ENCODE measurements at places on chromosomes 6 and 20.

- peak; percentile 2 for DNase-seq
Measured at GRCh38 chr6:50657513-50657912, 55.8 kb upstream of the TFAP2D start.

GRCh38 chr6:136647363-136647852 is 97.2 kb upstream of the MAP7 start:
- peak; percentile 86 for DNase-seq

DNA sequence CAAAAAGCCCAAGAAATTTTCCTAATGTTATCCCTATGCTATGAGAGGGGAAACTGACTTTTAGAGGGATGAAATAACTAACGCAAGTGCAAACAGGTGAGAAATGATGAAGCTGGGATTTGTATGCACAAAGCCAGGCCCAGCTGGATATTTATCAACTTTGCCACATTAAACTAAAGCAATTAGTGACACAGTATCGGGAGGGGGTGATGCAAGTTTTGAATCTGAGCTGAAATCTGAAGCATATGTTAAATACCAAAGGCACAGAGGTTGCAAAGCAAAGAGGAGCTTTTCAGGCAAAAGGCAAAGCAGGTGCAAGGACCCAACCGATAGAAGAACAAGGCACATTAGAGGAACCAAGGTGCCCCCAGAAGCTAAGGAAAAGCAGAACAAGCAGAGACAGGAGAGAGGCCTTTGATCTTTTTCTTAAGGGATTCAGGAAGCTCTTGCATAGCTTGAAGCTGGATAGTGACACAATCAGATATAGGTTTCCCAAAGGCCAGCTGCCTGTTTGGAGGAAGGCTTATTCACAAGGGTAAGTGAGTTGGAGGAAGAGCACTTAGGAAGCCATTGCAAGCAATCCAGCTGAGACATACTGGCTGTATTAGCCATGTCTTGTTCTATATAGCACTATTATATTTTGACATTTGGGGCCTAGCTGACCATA is 207.5 kb downstream of the HIVEP2 start:
- peak; percentile 85 for DNase-seq

DNA sequence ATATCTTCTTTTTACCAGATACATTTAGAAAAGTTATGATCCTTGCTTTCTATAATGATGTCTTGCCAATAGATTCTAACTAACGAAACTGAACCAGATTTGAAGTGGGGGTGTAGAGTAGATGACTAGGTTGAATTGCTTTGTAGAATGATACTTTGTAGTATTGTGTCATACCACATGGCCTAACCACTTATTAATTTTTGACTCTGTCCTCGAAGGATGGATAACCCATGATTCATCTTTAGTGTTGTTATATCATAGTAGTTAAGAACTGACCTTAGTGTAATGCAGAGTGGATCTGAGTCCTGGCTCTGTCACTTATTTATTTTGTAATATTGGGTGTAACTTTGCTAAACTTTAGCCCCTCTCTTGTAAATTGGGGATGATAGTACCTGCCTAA is 4.5 kb downstream of the PHF3 start:
- DNase-seq = peak; percentile 77

DNA sequence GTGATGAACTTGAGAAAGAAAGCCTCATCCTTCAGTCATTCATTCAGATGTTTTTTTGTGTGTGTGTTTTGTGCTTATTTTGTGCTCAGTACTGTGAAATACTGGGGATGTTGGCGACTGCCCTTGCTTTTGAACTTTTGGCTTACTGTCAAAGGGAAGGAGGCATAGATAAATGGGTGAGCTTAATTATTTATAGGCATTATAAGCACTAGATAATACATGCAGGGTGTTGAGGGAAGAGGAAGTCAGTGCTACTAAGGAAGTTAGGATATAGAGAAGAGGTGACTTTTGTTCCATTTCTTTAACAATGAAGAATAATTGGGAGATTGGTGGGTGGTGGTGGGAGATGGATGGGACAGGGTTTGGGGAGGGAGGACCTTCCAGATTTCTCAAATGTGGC is 23.6 kb downstream of the XRN2 start:
- DNase-seq = no peak

- no peak for DNase-seq
Measured at GRCh38 chr20:63191400-63191799, 24.5 kb downstream of the YTHDF1 start.

DNA sequence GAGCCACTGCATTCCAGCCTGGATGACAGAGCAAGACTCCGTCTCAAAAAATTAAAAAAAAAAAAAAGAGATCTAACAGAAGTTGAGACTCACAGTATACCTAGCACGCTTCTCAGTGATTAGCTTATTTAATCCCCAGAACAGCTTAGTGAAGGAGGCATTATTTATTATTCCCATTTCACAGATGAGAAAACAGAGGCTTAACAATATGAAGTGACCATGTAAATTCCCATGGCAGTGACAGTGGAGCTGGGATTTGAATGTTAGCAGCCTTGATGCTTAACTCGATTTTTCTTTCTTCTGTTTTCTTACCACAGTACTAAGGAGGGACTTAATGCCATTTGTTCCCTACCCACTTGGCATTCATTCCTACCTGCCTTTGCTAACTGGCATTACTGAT is 89.9 kb upstream of the ZNF217 start:
- DNase-seq = no peak

GRCh38 chr6:141764388-141764787 is 368.3 kb upstream of the GJE1 start:
- DNase-seq = peak; percentile 27

- DNase-seq = no peak
Measured at GRCh38 chr6:32267035-32267434, 43.2 kb upstream of the NOTCH4 start.

DNA sequence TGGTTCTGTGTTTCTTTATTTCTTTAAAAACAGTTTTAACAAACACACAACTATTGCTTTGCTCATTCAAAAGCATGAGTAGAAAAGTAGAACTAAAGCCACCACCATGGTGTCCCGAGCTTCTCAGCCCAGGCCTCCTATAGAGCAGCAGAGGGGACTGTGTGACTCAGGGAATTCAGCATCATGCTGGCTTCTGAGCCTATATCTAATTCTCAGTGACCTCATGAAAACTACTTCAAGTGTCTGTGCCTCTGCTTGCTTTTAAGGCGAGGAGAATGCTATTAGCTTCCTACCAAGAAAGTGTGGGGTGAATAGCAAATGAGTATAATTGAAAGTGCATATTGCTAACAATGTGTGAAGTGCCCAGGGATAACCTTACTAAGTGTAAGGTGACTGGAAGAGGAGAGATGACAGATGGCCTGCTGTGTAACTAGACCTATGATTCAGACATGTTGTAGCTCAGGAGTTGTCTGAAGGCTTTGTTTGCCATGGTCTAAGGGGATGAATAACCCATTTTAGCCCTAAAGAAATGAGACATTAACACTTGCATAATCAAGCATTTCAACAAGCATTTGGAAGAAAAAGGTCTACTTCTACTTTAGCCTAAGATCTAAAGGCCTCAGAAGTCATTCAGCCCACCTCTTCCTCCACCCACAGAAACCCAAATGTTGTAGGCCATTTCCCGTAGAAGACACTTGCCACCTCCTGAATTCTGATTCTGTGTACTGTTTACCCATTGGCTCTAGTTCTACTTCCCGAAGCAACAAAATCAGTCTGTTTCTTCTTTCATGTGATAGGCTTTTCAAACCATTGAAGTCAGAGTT is 121.5 kb upstream of the ARG1 start:
- no peak for DNase-seq

DNA sequence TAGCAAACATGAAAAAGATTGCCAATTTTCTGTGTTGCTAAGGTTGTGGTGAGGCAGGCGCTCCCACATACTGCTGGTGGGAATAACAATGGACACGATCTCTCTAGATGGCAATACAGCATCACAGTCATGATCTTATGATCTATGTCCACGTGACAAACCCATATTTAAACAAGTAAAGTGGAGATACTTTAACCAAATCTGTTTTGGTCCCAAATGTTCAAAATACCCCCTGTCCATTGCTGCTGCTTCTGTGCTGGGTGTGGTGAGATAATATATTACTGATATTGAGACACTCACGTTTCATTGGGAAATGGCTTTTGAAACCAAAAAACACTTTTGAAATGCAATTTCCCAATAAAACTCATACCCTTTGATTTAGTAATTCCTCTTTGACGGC is 23.0 kb downstream of the SIRPD start:
- no peak for DNase-seq

- no peak for DNase-seq
Measured at GRCh38 chr6:158910484-158911440, 89.2 kb downstream of the RSPH3 start.

- no peak for DNase-seq
Measured at GRCh38 chr6:52976591-52977035, 18.5 kb downstream of the GSTA4 start.

DNA sequence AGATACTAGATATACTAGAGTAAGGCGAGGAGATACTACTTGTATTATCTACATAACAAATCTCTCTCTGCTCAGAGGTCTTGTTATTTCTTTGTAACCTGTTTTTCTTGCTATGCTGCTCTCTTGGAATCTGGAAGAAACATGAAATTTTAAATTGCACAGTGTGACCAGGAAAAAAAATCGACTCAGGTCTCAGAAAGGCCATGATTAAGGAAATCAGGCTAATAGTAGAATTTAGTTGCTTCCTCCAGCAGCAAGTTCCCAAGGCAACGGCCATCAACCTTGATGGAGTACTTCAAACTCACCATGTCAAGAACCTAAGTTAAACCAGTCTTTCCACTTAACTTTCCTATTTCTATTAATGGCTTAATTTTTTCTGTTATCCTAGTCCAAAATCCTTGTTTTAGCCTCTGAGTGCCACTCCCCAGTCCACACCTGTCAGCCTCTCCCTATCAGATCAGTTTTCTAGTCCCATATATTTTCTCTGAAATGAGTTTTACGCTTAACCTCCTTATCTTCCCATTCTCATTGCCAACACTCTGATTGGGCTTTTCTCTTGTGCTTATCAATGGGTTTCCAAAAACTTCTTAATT is 87.7 kb upstream of the BEND3 start:
- no peak for DNase-seq

GRCh38 chr20:40262219-40262618 is 426.8 kb downstream of the MAFB start:
- no peak for DNase-seq

GRCh38 chr6:157092736-157093135 is 230.6 kb downstream of the TMEM242 start:
- no peak for DNase-seq

- DNase-seq = no peak
Measured at GRCh38 chr6:130187335-130188206, 35.2 kb downstream of the SAMD3 start.

- DNase-seq = no peak
Measured at GRCh38 chr6:37711331-37712241, 13.9 kb upstream of the MDGA1 start.

Measured in AG10803 (cell line).